Kidney (tissue), 22 donors: ENCODE measurements at places on chromosomes 3 and 15.

GRCh38 chr3:172643506-172644179 is 67.2 kb downstream of the NCEH1 start:
- no peak for DNase-seq

GRCh38 chr15:99999282-100000070 is 266.2 kb upstream of the LYSMD4 start:
- DNase-seq, result no peak

DNA sequence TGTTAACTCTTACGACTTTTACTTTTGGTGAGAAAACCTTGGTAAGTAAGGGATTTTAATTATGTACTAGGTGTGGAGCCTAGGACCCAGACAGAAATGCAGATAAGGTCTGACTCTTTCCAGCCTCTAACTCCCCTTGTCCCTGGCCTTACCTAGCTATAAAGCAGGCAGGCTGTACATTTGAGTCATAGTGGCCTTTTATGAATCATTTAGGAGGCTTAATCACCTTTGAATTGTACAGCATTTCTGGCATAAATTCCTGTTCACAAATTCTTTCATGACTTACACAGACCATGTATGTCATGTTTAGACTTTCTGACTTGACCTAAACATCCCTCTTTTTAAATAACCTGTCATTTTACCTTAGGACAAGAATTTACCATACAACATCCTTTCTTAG is 47.4 kb downstream of the CHCHD4 start:
- no peak for DNase-seq

DNA sequence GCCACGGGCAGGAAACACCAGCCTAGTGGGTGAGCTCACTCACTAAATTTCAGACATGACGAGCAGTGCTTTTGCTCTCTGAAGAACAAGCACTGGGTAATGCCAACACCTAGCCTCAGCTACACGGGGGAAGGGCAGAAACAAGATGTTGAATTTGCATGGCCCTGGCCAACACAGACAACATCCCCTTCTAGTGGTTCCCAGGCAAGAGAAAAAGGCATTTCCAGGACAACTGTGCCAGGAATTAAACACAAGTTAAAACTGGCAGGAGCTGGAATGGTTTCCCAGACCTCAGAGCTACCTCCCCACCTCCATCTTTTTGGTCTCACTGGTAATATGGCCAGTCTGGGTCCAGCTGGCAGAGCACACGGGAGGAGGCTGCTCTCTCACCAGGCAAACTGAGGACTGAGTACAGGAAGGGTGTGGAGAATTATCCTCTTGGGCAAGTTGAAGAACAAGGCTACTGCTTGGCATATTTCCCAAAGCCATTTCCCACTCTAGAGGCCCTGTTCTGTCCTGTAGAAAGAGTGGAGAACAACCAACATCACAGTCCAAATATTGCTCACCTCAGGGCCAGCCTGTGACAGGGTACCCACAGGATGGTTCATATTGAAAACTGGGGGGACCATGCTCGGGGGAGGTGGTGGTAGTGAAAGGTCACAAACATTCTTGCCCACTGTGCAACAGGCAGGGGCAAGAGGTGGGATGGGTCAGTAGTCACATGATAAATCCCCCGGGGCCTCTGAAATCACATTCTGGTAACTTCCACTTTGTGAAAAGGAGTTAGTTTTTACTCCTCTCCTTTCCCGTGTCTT is 26.5 kb downstream of the TSPAN3 start:
- no peak for DNase-seq

DNA sequence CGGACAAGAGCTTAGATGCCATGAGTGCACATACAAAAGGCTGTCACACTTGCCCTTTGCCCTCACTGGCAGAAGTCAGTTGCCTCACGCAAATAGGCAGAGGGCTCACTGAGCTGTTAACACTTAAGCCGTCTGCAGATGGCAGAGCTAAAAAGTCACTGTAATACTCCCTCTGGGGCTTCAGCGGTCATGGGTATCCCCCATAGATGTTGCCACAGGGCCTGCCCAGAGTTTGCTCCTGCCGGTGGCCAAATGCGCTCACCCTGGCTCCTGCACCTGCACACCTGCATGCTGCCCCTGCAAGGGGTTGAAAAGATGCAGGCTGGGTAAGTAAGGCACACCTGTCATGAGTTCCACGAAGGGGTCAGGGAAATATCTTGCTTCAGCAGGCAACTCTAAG is 741.5 kb downstream of the EDEM1 start:
- no peak for DNase-seq

DNA sequence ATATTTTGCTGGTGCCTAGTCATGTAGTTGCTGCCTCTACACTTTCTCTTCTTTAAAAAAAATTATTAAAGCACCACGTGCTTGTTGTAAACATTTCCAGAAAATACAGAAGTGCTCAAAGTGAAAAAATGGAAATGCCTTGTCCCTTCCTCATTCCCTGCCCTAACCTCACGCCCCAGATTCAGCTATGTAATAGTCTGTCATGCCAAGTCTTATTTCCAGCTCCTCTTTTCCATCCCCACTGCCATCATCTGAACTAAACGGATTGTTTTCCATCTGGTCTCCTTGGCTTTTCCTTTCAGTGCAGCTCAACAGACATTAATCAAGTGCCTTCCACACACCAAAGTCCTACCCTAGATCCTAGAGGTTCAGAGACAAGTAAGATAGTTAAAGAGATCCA is 15.5 kb downstream of the ZNF774 start:
- DNase-seq, result no peak

- DNase-seq, result no peak
These were observed 587 bp downstream of the WDR49 start for GRCh38 chr3:167653155-167653554.

DNA sequence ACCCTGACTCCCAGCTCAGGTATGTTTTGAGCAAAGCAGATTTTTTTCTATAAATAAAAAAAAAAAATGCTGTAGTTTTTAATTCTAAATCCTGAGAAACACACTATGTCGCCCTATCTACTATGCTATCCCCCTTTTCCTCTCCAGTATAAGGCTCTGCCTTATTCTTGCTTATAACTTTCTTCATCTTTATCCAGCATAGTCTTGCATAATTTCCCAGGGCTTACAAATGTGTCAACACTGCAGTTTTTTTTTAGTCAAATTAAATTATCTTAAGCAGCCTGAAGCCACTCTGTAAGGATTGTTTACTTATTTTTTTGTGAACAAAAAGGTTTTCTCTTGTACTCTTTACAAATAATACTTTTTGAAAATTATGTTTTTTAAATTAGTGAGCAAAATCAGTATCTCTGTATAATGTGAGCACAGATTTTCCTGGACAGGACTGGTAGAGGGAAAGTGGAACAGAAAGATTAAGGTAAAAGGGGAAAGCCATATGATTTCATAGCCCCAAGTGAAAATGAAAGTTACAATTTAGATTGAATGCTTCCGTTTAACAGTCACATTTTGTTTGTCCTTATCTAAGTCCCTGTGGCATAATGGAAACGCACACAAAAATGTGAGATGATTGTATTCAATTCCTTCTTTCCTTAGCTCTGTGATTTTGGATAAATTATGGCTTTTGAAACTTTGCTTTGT is 5.6 kb upstream of the PYDC2 start:
- no peak for DNase-seq
